CD8-positive, alpha-beta memory T cell (primary cell): ENCODE measurements at places on chromosomes 13 and 19.
A peak's percentile ranks its signal among the peaks of the same experiment; 100 is the strongest.

DNA sequence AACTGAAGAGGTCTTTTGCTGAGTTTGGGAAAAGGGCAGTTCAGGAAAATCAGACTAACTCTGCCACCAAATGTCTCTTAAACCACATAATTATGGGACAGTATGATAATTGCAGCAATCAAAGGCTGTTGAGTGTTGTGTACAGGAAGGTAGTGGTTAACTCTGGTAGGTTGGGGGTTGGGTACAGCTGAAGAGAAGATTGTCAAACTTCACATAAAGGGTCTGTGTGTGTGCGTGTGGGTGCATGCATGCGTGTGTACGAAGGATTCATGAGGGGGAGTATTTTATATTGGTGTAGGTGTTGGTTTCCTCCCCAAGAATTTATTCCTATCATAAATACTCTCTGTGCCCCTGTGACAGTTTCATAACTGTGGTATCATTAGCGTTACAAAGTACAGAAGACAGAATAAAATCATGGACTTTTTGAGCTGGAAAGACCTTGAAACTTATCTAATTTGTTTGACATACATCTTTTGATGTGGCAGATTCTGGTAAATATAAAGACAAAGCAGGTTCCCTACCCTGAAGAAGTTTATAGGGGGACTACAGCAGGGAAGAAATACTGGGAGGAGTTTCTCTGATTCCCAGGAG, 94.1 kb downstream of the PCCA start:
- peaks cover 14% of the 10 kb centered on the region for H3K4me1 ChIP-seq
- H3K4me3 ChIP-seq, result no peak overlapping the region
- H3K27ac ChIP-seq, result no peak overlapping the region
- H3K27me3 ChIP-seq, result no peaks in the 10 kb centered on the region
- no peak for DNase-seq

GRCh38 chr19:42197375-42197817, 20.1 kb downstream of the DEDD2 start:
- DNase-seq, result no peak
- no peaks in the 10 kb centered on the region for H3K27me3 ChIP-seq
- H3K27ac ChIP-seq, result no peak overlapping the region
- peaks cover 11% of the 10 kb centered on the region for H3K36me3 ChIP-seq
- peak overlapping the region; percentile 0 for H3K4me3 ChIP-seq

GRCh38 chr13:35926859-35927530, 204.2 kb downstream of the DCLK1 start:
- no peak overlapping the region for H3K4me3 ChIP-seq
- no peaks in the 10 kb centered on the region for H3K27me3 ChIP-seq
- no peaks in the 10 kb centered on the region for H3K4me1 ChIP-seq

DNA sequence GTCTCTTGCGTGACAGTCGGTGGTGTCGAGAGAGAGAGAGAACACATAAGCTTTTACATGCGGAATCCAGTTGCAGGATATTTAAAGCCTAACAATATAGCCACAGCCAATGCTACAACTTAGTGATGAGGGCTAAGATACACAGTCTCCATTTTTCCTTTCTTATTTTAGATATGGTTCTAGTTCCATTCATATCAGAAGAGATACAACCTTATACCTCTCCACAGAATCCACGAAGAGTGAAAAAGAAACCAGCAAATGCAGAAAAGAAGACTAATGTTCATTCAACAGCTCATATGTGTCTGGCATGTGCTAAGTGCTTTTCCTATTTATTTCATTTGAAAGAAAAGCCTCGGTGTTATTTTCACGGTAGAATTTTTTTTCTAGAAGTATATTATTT, 249.0 kb upstream of the SLITRK1 start:
- H3K4me1 ChIP-seq, result peaks cover 6% of the 10 kb centered on the region
- no peaks in the 10 kb centered on the region for H3K27me3 ChIP-seq
- DNase-seq, result no peak
- H3K36me3 ChIP-seq, result no peaks in the 10 kb centered on the region
- no peak overlapping the region for H3K27ac ChIP-seq

DNA sequence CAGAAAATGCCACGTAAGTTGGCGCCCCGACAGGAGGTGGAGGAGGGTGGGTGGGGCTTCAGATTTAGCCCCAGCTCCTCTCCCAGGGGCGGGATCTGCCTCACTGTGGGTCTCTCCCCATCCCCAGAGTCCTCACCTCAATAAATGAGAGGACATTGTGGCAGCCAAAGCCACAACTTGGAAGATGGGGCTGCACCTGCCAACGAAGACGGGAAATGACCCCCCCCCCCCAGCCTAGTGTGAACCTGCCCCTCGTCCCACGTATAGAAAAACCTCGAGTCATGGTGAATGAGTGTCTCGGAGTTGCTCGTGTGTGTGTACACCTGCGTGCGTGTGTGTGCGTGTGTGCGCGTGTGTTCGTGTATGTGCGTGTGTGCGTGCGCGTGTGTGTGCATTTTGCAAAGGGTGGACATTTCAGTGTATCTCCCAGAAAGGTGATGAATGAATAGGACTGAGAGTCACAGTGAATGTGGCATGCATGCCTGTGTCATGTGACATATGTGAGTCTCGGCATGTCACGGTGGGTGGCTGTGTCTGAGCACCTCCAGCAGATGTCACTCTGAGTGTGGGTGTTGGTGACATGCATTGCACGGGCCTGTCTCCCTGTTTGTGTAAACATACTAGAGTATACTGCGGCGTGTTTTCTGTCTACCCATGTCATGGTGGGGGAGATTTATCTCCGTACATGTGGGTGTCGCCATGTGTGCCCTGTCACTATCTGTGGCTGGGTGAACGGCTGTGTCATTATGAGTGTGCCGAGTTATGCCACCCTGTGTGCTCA, 1.5 kb upstream of the TRAPPC5 start:
- peaks cover 6% of the 10 kb centered on the region for H3K36me3 ChIP-seq
- H3K27me3 ChIP-seq, result no peaks in the 10 kb centered on the region
- peak; percentile 53 for DNase-seq
- H3K27ac ChIP-seq, result no peak overlapping the region

- no peak overlapping the region for H3K4me3 ChIP-seq
- H3K36me3 ChIP-seq, result no peaks in the 10 kb centered on the region
- peaks cover 32% of the 10 kb centered on the region for H3K4me1 ChIP-seq
- no peak overlapping the region for H3K27ac ChIP-seq
These were observed 4.0 kb downstream of the TFDP1 start for GRCh38 chr13:113588394-113589111.

GRCh38 chr13:34352958-34353357, 535.0 kb downstream of the RFC3 start:
- H3K36me3 ChIP-seq, result no peaks in the 10 kb centered on the region
- no peak overlapping the region for H3K4me3 ChIP-seq
- no peaks in the 10 kb centered on the region for H3K27me3 ChIP-seq

DNA sequence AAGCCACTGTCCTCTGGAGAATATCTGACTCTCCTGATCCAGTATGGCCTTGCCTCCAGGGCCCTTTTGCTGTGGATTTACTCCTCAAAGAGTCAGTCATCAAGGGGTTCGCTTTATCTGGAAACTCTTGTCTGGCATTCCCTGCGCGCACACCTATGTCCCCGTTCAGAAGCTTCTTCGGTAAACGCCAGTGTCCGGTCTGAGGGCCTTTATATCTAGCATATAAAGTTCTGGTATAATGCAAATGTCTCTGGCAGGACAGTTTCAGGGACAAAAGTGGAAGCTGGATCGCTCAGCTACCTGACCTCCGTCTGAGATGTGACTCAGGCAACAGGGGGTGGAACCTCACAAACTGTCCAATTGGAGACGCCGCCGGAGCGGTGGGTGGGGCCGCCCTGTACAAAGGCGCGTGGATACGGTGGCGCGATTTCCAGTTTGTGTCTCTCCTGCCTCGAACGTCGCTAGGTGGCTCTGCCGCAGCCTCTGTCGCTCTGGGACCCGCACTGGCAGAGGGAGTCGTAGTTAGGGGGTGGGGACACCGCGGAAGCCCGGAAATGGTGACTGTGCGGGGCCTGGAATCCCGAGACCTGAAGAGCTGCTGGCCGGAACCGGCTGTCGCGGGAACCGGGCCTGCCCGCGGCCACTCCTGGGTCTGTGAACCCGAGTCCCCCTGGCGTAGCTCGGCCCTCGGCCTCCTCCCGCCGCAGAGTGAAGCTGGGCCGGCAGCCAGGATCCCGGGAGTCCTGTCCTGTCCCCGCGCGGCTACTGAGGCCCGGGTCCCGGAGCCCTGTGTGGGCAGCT, 10.6 kb upstream of the ZNF709 start:
- H3K27ac ChIP-seq, result peak overlapping the region; percentile 48
- no peaks in the 10 kb centered on the region for H3K36me3 ChIP-seq
- H3K4me1 ChIP-seq, result peaks cover 7% of the 10 kb centered on the region
- no peaks in the 10 kb centered on the region for H3K27me3 ChIP-seq
- peak overlapping the region; percentile 89 for H3K4me3 ChIP-seq

DNA sequence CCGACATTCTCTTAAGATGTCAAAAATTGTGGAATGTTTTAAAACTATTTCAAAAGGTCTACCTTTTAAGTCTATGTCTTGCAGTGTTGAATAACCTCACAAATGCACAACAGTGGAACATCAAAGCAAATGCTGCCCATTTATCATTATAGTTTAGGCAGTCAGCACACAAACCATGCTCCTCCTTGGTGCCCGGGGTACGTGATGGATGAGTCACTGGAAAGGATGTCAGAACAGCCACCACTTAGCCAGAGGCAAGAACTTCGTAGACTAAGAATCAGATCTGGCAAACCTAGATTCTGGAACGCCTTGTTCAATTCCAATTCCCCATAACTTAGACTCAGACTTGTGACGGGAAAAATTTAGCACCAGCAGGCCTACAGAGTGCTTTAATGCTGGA, 343.6 kb downstream of the FGF9 start:
- H3K4me3 ChIP-seq, result no peak overlapping the region
- no peaks in the 10 kb centered on the region for H3K36me3 ChIP-seq
- no peaks in the 10 kb centered on the region for H3K27me3 ChIP-seq
- H3K27ac ChIP-seq, result no peak overlapping the region
- no peak for DNase-seq
- no peaks in the 10 kb centered on the region for H3K4me1 ChIP-seq
